Amniotic stem cell (primary cell): ENCODE measurements at places on chromosomes 11 and 22.

- DNase-seq: no peak
These were observed 672.5 kb downstream of the BRD1 start for GRCh38 chr22:49155039-49155769.

- no peak for DNase-seq
These were observed 1.9 kb upstream of the HEPN1 start for GRCh38 chr11:124917115-124917637.

DNA sequence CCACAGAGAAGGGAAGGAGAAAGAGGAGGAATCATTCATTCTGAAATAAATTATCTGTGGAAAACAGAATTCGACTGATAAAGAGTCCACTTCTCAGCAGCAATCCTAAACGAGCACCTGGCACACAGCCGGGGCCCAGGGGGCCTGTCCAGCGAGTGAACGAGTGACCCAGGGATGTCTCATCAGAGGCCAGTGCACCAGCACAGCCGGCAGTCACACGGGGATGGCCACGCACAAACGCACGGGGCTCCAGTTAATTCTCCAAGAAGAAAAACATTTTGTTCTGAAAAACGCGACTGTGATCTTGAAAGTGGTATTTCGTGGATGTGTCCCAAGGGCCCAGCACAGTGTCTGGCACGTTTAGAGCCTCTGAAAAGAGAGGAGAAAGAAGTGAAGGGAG lies 154.6 kb downstream of the BRD1 start:
- no peak for DNase-seq

- DNase-seq: peak; percentile 65
These were observed at the start of gene SLC35E4 for GRCh38 chr22:30635273-30636225. Gene SLC35E4 (plus strand): TSS chr22:30635781. CDS start chr22:30636451, 670 bp downstream.

DNA sequence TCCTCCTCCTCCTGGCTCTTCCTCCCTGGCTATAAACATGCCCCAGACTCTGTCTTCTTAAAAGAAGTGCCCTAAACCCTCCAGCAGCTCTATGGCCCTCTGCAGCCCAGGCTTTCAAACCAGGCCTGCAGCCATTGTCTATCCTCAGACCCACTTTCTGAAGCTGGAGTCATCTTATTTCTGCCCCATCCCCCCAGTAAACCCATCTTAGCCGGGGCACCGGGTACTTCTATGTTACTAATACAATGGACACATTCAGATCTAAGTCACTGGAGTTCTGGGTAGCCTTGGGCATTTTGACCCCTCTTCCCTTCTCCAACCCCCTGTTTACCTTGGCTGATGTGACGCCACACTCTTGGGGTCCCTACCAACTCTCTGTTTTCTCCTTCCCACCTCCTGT lies 29.7 kb upstream of the CACNG2 start:
- no peak for DNase-seq

GRCh38 chr22:29951791-29952413 lies 68.9 kb downstream of the MTMR3 start:
- DNase-seq: no peak

DNA sequence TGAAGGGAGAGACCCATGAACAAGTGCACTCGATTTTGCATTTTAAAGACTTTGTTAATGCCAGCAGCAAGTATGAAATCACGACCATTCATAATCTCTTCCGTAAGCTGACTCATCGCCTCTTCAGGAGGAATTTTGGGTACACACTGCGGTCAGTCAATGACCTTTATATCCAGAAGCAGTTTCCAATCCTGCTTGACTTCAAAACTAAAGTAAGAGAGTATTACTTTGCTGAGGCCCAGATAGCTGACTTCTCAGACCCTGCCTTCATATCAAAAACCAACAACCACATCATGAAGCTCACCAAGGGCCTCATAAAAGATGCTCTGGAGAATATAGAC lies 5.9 kb downstream of the SERPIND1 start:
- DNase-seq: no peak

GRCh38 chr11:70820712-70821111 lies 422.4 kb downstream of the CTTN start:
- DNase-seq: no peak

- no peak for DNase-seq
These were observed 42.4 kb upstream of the API5 start for GRCh38 chr11:43269254-43269918.

GRCh38 chr22:31618057-31618456 lies 44.0 kb downstream of the PISD start:
- no peak for DNase-seq

- no peak for DNase-seq
These were observed 31.9 kb upstream of the CCDC90B start for GRCh38 chr11:83317757-83318690.

DNA sequence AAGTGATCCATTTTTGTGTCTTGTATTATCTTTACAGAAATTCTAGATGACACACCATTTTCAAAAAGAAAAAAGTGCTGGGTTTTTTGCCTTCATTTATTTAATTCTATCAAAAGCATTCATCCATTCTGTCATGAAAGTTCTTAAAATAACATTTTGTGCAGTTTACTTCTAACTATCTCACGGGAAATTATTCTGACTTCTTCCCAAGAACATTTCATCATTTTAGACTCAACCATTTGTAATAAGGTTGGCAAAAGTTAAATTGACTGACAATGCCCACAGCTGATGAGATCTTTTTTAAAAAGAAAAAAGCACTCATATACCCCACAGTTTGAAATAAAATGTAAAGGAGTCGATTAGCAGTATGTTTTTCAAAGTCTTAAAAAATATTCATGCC lies 68.5 kb downstream of the SBF2 start:
- no peak for DNase-seq

GRCh38 chr11:77568916-77569675 lies 20.7 kb upstream of the AQP11 start:
- no peak for DNase-seq

GRCh38 chr11:103406357-103406756 lies 297.1 kb downstream of the DYNC2H1 start:
- no peak for DNase-seq

GRCh38 chr22:31286360-31287255 lies 5.7 kb downstream of the PIK3IP1 start:
- DNase-seq: no peak

DNA sequence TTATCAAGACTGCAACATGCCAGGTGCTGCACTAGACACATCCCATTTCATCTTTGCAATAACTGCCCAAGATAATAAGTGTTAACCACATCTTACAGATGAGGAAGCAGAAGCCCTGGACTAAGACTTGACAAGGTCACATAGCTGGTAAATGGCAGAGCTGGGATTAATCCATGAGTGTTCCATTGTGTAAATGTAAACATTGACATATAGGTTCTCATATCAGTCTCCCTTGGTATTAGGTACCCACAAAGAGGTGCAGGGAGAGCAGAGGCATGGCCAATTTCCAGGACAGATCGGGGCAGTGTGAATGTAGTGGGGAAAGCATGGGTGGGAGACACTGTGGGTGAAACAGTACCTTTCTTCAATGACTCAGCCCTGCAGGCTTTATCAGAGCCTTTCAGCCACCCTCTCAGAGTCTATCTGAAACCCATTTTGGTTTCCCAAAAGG lies 17.9 kb downstream of the MICAL2 start:
- DNase-seq: no peak

GRCh38 chr11:35334385-35335090 lies 84.8 kb downstream of the SLC1A2 start:
- DNase-seq: no peak

DNA sequence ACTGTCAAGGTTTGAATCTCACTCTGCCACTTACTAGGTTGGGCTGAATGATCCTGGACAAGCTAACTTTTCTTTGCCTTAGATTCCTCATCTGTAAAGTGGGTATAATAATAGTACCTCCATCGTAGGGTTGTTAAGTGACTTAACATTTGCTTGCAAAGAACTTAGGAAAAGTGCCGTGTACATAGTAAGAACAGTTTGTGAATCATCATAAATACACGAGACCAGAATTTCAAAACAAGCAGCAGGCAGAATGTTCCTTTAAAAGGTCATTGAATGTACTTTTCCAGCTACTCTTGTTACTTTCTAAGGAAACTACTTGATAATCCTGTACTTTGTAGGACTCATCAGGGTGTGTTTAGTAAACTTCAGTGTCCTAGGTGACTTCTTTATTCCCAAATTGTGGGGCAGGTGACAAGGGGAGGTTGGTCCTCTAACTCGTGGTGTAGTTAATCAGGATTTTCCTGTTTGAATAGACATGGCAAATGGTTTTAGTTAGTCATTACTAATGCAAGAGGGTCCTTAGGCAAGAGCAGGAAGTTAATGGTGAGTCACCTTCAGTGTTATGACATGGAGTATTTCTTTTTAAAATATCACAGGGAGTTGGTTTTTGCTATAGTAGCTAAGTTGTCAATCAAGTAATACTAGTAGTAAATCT lies 67.9 kb downstream of the YAP1 start:
- DNase-seq: peak; percentile 79

- no peak for DNase-seq
These were observed 42.7 kb upstream of the MN1 start for GRCh38 chr22:27844256-27844655.

- DNase-seq: no peak
These were observed 41.1 kb downstream of the RBFOX2 start for GRCh38 chr22:35987487-35987886.

GRCh38 chr11:27864091-27864491 lies 163.8 kb upstream of the BDNF start:
- DNase-seq: no peak

- DNase-seq: no peak
These were observed 152.5 kb upstream of the CADM1 start for GRCh38 chr11:115656669-115657068.

DNA sequence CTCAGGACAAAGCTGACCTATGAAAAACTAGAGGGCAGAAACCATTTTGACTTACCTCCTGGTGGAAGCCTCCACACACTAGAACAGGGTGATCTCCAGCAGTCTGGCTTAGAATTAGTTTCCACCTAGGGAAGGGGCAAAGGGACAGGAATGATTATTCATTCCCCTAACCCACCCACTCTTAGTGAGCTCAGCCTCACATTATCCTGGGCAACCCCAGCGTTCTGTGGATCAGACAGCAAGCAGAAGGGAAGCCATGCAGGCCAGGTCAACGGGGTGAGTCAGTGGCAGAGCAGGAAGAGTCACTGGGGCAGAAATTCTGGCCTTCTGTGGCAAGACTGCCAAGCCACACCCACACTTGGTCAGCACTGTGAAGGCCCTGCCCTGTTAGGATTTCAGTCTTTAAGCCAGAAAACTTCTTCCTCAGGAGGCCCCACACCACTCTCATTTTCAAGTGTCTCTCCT lies 10.5 kb downstream of the NUMA1 start:
- DNase-seq: peak; percentile 62

GRCh38 chr22:25827415-25827814 lies 85.4 kb downstream of the MYO18B start:
- DNase-seq: no peak
